ENCODE measurements at places on chromosomes 4 and X.

DNA sequence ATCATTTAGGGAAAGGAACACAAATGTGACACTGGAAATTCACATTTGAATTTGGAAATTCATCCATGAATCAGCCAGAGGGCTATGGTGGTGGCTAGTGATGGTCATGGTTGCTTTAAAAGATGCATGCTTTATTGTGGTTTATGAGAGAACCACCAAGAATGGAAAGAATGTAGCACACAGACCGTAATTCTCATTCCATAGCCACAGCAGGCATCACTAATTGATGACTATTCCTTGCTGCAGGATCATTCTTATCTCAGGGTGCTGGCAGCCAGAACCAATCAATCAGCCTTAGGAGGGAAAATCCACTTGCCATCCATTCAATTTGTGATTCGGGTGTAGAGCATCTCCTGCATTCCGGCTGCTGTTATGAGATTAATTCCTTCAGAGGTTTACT lies 115.6 kb downstream of the DHRSX start:
- no peak for DNase-seq

DNA sequence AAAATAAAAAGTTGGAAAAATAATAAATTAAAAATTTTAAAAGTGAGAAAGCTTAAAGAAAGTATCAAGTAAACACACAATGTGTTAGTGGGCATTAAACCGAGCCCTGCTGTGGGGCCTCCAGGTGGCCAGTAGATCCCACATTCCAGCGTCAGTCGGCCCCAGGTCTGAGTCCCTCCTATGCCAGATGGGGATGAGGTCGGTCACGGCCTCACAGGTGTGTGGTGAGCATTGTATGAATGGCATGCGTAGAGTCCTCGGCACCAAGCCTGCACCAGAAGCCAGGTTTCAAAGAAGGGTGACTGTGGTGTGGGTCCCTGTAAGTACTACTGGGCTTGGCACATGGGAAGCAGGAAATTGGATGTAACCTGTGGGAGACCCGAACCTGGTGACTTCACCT lies 75.6 kb upstream of the MSX1 start:
- DNase-seq: no peak

- DNase-seq: no peak
These were observed 229.4 kb upstream of the GALNTL6 start for GRCh38 chr4:171583790-171584189.

DNA sequence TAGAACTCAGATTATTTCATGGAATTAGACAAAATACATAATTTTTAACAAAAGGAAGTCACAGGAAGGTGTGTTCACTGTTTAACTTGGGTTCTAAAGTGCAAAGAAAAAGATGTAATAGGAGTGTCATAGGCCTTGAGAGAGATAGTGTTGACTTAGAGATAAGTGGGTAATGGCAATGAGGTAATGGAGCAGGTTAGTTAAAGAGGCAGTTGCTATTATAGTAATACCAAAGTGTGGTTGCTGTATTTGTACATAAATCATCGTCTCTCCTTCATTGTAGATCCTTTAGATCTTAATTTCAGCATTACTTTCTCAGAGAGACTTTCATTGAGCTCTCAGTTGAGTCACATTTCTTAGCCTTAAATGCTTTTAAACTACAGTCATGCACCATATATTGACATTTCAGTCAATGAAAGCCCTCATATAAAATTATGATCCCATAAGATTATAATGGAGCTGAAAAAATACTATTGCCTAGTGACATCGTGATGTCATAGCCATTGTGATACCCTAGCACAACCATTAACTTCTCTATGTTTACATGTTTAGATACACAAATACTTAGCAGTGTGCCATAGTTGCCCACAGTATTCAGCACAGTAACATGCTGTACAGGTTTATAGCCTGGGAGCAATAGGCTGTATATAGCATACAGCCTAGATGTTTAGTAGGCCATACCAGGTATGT lies 245.4 kb downstream of the ADGRL3 start:
- DNase-seq: no peak

GRCh38 chr4:16909281-16909680 lies 10.8 kb upstream of the LDB2 start:
- no peak for DNase-seq

GRCh38 chrX:1576201-1576992 lies 15.0 kb upstream of the AKAP17A start:
- no peak for DNase-seq
